ENCODE measurements at places on chromosomes 11 and 22. TPM values are rescaled to one million over a fixed set of nuclear protein-coding genes. Genes with fewer than 3 reads are reported as not detected.

GRCh38 chr11:55658608-55659007, 3.4 kb upstream of the OR4C6 start:
- no peak for ATAC-seq

The APOA1 gene
- 0.52 TPM for total RNA-seq

The ZNF215 gene
- total RNA-seq: 2.8 TPM

DNA sequence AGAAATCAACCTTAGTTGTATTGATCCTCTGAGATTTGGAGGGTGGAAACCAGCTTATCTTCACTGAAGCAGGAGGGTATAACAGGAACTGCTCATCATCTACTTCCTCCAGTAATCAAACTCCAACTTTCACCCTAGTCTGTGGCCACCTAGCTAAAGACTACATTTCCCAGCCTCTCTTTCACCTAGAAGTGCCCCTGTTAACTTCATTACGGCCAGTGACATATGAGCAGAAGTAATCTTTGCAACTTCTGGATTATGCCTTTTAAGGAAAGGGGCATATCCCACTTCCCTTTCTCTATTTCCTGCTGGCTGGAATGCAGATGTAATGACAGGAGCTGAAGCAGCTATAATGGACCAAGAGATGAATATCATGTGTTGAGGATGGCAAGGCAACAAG, 7.6 kb upstream of the VPS37C start:
- ATAC-seq: peak; percentile 11

DNA sequence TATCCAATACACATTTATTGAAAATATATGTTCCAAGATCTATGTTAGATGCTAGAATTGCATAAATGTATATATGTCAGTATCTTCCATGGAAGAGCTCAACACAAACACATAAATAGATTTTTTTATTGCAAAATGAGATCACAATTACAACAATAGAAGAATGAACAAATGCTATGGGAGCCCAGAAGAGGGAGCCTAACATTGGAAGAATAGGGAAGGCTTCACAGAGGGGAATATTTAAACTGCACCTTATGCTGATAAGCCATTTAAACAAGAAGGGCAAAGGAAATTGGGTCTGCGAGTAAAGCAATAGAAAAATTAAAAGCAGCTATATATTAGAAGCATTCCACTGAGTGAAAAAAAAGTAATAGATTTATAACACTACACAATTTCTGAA, 96.1 kb upstream of the LRRC55 start:
- no peak for ATAC-seq

The APBB1 gene
- total RNA-seq: 43.8 TPM

- no peak for ATAC-seq
These were observed 59.3 kb upstream of the ANO1 start for GRCh38 chr11:70018816-70019215.

DNA sequence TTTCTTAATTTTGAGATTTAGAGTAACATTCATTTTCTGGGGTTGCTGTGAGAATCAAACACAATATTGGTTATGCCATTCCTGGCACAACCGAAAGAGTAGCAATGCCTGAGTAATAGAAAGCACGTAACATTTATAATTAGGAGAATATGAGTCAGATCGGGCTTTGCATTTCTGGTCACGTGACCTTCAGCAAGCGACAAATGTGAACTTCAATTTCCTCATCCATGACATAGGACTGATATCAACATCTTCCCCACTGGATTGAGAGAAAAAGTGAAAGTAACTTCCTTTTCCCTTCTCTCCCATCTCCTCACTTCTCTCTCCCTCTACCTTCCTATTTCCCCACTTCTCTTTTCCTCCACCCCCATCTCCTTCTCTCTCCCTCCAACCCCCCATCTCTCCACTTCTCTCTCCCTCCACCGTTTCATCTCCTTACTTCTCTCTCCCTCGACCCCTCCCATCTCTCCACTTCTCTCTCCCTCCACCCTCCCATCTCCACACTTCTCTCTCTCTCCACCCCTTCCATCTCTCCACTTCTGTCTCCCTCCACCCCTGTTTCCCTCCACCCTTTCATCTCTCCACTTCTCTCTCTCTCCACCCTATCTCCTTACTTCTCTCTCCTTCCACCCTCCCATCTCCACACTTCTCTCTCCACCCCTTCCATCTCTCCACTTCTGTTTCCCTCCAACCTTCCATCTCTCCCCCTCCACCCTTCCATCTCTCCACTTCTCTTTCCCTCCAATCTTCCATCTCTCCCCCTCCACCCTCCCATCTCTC, 33.5 kb upstream of the CAT start:
- ATAC-seq: no peak

DNA sequence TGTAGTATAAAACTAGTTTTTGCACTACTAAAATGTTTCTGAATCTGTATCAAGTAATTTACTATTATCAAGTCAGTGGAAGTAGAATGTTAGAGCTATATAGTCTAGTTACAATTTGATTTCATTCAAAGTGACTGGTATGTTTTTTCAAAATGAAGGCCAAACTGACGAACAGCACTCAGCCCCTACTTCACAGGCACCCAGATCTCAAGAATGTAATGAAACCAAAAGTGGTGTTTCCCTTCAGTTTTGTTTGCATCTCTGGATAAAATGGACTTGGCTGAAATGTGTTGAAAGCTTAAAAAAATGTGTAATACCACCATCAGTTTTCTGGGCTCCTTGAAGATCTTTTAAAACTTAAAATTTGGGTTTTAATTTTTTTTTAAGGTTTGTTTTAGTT, 46.4 kb downstream of the QSER1 start:
- ATAC-seq: no peak

DNA sequence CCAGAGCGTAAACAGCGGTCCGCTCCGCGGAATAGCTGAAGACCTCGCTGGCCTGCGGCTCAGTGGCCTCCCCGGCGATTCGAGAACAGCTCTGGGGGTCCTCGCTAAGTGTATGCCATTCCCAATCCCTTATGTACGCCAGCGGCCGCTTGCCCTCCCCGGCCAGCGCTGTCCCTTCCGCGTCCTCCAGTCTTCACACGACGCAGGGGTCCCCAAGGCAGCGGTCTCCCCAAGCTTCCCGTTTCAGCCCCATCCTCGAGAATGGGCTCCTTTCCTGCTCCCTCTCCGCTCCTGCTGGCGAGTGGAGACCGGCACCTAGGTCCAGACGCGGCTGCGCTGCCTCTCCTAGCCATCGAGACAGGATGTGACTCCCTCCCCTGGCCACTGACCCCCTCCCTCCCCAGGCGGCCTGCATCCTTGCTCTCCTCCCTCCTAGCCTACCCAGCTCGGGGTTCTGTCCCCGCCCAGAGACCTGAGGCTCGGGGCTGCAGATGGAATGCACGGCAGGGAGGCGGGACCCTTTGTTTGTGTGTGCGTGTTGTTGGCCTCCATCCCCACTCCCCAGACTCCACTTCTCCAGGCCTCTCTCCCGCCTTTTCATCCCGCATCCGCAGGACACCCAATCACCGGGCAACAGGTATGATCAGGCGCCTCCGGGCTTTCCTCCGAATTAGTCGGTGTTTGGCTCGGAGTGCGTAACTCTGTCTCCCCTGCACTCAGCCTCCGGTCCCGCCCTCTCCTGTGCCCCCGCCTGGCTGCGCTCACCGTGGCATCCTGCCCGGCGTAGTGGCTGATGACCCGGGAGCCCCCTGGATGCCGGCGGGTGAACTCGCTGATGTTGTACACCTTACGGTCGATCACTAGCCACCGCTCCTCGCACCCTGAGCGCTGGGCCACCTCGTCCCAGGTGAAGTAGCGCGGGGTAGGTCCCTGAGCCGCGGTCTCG, 740 bp downstream of the FADS1 start:
- ATAC-seq: peak; percentile 12

DNA sequence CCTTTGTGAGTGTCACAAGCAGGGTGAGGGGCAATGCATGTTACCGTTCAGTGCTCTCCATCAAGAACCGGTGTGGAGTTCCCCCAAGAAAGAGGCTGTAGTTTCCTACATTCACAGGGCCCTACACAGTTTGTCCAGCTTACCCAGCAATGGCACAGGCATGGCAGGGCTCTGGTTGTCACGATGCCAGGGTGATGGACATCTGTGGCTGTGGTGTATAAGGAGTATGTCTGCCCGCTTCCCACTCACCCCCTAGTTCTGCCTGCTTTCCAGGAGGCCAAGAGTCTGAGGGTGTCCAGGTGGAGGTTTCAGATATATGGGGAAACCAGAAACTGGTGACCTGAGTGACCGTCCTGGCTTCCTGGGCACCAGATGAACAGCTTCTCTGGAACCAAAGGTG, 116.1 kb downstream of the PKNOX2 start:
- ATAC-seq: no peak

DNA sequence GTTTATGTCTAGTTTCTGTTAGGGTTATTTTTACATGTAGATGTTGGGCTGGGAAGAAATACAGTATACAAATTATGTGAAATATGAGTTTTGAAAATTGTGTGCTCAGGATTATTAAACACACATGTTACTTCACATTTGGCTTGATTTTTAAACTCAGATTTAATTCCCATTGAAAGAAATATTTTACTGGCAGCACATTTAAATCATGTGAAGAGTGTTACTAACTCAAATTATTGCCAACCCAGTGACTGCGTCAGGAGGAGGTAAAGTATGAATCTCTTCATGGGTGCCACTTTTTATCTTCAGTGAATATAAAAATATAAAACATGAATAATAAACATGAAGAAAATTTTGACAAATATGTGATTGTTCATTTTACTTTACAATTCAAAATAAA, 457.5 kb upstream of the CCDC179 start:
- ATAC-seq: no peak

The TMEM86A gene
- 11.3 TPM for total RNA-seq

The PTDSS2 gene
- 37.9 TPM for total RNA-seq

The ACR gene
- total RNA-seq: not detected

The SCARF2 gene
- 1.4 TPM for total RNA-seq

GRCh38 chr11:6233984-6234386, 451 bp downstream of the FHIP1B start:
- peak; percentile 2 for ATAC-seq

The OR5T1 gene
- total RNA-seq: not detected

- ATAC-seq: peak; percentile 48
These were observed 11.7 kb downstream of the RASD2 start for GRCh38 chr22:35552196-35552842.
